ENCODE measurements at places on chromosomes 7 and 10.

DNA sequence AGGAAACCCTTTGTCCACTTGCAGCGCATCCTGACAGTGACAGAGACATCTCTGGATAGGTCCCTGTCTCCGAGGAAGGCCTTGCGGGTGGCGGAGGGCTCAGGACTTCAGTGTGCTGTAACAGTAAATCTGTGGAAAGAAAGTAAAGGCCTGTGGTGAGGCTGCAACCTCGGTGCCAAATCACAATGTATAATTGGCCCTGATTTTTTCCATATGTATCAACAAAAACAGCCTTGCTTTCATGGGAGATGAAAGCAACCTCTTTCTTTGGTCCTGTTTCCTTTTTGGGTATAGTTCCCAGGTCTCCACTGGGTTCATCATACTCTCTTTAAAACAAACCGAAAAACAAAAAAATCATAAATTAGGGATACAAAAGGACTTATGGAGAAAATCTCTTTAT lies 110.9 kb upstream of the BMPER start:
- no peak for DNase-seq

GRCh38 chr7:119842337-119842736 lies 430.6 kb upstream of the KCND2 start:
- no peak for DNase-seq

DNA sequence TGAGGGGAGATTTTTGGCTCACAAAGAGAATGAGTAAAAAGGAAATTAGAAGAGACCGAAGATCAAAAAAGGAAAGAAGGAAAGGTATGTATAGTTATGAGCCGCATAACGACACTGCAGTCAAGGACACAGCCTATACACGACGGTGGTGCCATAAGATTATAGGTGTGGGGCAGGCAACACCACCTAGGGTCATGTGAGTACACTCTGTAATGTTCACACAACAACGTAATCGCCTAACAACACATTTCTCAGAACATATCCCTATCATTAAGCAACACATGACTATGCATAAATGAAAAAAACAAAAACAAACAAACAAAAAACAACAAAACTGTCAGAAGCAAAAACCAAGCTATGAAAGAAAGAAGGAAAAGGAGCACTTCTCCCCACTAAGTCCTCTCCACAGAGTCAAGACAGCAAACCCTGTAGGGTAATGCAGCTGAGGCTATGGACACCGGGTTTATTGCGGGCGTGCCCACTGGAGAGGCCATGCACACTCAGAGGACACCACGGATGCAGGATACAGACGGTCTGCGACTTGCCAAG lies 45.1 kb downstream of the PIP4K2A start:
- DNase-seq: no peak

GRCh38 chr10:42830237-42830636 lies 47.6 kb downstream of the BMS1 start:
- no peak for DNase-seq

- no peak for DNase-seq
These were observed 1022.6 kb downstream of the LRMDA start for GRCh38 chr10:76453997-76454396.

Measured in CD4-positive, alpha-beta T cell treated with Interferon gamma for 1 hour (primary cell).